Activated naive CD8-positive, alpha-beta T cell treated with anti-CD3 and anti-CD28 coated beads for 36 hours (primary cell): ENCODE measurements at places on chromosomes 3 and 15. TPM values are rescaled to one million over a fixed set of nuclear protein-coding genes. Genes with fewer than 3 reads are reported as not detected.

The TBCCD1 gene
- total RNA-seq = 12.7 TPM

The PRSS50 gene
- total RNA-seq = not detected

The LEO1 gene
- total RNA-seq = 32.2 TPM

The LRRIQ4 gene
- total RNA-seq = 0.18 TPM

The GHRL gene
- 0.38 TPM for total RNA-seq

The EIF4E3 gene
- total RNA-seq = 24.9 TPM

The SPESP1 gene
- 1.1 TPM for total RNA-seq

The TIMP4 gene
- total RNA-seq = not detected

The PPP2R3A gene
- total RNA-seq = 0.44 TPM

The KIF15 gene
- total RNA-seq = 36.2 TPM

The RTP3 gene
- total RNA-seq = not detected

GRCh38 chr3:122102191-122102935, 47.2 kb downstream of the CD86 start:
- no peaks in the 10 kb centered on the region for H3K36me3 ChIP-seq
- peak overlapping the region; percentile 1 for H3K4me3 ChIP-seq
- H3K27ac ChIP-seq = peak overlapping the region; percentile 81
- DNase-seq = peak; percentile 21
- H3K4me1 ChIP-seq = peaks cover 37% of the 10 kb centered on the region

GRCh38 chr3:10725067-10725466, 91.0 kb upstream of the SLC6A11 start:
- no peak for DNase-seq
- H3K4me3 ChIP-seq = no peak overlapping the region
- H3K27ac ChIP-seq = no peak overlapping the region
- H3K4me1 ChIP-seq = no peaks in the 10 kb centered on the region

DNA sequence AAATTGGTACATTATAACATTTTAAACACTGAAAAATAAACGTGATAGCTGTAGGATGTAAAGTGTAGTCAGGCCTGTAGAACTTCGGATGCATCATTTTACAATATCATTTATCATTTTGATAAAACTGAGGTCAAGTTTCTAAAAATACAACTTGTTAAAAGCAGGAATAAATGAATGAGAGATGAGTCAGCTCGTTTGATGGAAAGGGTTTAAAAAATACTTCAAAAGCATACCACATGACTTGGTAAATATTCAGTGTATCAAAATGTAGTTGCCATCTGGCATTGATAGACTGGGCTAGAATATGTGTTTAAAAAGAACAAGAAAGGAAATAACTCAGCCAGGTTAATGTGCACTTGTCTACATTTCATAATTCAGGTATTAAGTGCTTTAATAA, 357.0 kb downstream of the TIGIT start:
- no peaks in the 10 kb centered on the region for H3K27me3 ChIP-seq
- DNase-seq = no peak
- H3K4me1 ChIP-seq = peaks cover 21% of the 10 kb centered on the region
- peaks cover 12% of the 10 kb centered on the region for H3K36me3 ChIP-seq
- H3K4me3 ChIP-seq = no peak overlapping the region

DNA sequence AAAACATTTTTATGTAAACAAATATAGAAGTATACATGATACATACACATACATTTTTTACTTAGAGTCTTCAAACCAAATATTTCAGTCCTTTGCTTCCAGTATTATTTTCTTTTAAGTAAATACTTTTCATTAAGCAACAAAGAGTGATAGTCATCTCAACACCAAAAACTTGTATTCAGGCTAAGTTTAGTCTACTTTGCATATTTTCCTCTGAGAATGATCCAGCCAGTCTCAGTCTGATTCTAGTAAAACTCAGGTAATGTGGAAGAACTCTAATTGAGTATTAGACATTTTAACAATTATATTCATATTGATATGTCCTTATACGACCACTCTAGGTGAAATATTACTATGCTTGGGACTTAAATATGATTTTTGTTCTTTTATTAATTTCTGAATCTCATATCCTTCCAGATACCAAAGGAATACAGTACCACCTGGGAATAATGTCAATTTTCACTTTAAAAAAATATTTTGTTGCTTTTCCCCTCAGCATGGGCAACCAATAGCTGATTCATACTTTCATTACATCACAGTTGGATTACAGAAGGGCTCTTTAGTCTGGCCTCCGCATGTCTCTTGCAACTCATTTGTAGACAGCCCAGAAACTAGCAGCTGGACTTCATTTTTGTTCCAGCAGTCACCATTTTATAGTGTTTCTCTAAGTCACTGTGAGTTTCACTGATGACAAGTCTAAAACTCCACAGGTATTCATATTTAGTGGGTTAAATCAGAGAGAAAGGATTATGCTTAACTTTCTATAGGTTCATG, 390.4 kb downstream of the ZBTB20 start:
- no peak for DNase-seq
- no peaks in the 10 kb centered on the region for H3K27me3 ChIP-seq
- H3K4me1 ChIP-seq = peaks cover 21% of the 10 kb centered on the region
- no peak overlapping the region for H3K4me3 ChIP-seq
- H3K27ac ChIP-seq = no peak overlapping the region
- H3K36me3 ChIP-seq = no peaks in the 10 kb centered on the region

DNA sequence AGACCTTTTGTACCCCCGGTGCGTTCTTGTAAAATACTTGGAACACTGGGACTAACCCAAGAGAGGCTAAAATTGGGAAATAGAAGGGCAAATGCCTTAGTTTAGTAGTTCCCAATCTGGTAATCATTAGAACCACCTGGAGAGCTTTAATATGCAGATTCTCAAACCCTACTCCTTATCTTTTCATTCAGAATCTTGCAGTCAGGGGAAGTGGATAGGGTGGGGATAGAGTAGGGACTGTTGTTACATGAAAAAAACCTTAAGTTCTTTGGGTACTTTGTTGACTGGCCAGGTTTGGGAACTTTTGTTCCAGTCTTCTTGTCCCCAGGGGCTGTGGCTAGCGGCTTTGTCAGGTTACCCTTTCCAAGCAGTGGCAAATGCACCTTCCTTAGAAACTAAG, 15.9 kb downstream of the MAPKBP1 start:
- H3K4me3 ChIP-seq = no peak overlapping the region
- no peak for DNase-seq
- no peak overlapping the region for H3K27ac ChIP-seq
- peaks cover 31% of the 10 kb centered on the region for H3K4me1 ChIP-seq
- H3K27me3 ChIP-seq = no peaks in the 10 kb centered on the region
- H3K36me3 ChIP-seq = no peaks in the 10 kb centered on the region

DNA sequence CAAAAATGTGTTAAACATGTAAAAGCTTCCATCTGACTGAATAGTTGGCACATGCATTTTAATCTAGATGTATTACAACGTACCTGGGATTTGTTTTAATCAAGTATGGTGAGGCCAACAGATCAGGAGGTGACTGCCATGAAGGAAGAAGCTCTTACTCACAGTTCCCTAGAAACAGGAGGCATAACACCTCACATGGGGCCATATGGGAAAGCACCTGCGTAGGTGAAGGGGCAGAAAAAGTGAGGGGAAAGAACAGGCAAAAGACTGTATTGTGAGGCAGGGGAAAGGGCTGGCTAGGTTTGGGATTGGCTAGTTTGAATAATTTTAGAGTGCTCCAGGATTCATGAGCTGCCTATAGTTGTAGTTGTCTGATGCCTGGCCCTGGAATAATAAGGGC, 9.6 kb downstream of the SQOR start:
- no peak overlapping the region for H3K4me3 ChIP-seq
- H3K36me3 ChIP-seq = peaks cover 31% of the 10 kb centered on the region
- H3K27ac ChIP-seq = peak overlapping the region; percentile 39
- no peak for DNase-seq
- no peaks in the 10 kb centered on the region for H3K27me3 ChIP-seq

DNA sequence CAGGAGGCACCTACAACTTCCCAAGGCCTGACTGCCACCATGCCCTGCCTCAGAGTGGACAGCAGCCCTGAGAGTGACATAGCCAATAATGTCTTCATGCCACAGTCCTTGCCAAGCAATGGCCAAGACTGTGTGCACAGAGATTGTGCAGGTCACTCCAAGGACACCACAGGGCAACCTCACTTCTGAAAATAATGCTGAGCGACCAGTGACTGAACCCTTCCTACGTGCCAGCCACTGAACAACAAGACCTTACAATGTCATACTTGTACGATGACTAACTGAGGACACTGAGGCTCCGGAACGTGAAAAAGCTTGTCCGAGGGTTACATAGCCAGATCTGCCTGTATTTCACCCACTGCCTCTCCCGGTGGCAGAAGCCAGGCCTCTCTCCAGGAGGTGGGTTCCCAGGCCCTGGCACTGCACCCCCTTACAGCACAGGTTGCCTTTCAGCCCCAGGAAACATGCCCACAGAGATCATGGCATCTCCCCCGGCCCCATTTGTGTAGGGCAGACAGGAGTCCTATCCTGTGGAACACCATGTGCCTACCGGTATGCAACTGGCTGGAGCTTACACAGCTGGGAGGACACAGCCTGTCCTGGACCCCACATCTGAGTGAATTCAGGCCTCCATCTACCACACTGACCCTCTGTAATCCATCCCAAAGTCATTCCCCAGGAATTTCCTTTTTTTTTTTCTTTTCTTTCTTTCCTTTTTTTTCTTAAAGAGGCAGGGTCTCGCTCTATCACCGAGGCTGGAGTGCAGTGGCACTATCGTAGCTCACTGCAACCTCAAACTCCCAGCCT, 72.3 kb downstream of the SLC12A8 start:
- H3K27ac ChIP-seq = no peak overlapping the region
- H3K36me3 ChIP-seq = peaks cover 3% of the 10 kb centered on the region
- no peak overlapping the region for H3K4me3 ChIP-seq
- H3K27me3 ChIP-seq = peaks cover 4% of the 10 kb centered on the region
- peaks cover 31% of the 10 kb centered on the region for H3K4me1 ChIP-seq
- no peak for DNase-seq

GRCh38 chr3:193791041-193792032, 198.3 kb downstream of the OPA1 start:
- H3K27me3 ChIP-seq = peaks cover 29% of the 10 kb centered on the region
- H3K36me3 ChIP-seq = no peaks in the 10 kb centered on the region
- H3K27ac ChIP-seq = no peak overlapping the region
- no peak overlapping the region for H3K4me3 ChIP-seq

DNA sequence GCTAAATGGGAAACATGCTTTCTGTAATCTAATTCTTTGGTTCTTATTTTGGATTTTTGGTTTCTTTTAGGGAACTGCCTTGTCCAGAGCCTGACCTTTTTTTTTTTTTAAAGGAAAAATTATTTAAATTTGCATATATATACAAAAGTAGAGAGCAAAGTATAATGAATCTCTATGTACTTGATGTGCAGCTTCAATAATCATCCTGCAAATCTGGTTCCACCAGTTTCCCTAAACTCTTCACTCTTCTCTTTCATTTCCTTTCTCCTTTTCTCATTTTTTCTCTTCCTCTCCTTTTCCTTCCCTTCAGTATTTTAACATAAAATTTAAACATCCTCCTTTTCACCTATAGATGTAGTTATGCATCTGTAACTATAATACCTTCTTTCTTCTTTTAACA, 82.5 kb downstream of the USP13 start:
- peaks cover 6% of the 10 kb centered on the region for H3K4me1 ChIP-seq
- no peaks in the 10 kb centered on the region for H3K27me3 ChIP-seq
- H3K27ac ChIP-seq = no peak overlapping the region
- H3K4me3 ChIP-seq = no peak overlapping the region
